ENCODE measurements at places on chromosomes 5 and 9.
A peak's percentile ranks its signal among the peaks of the same experiment; 100 is the strongest.

- no peak for ATAC-seq
Observed at GRCh38 chr9:935348-935965, 41.0 kb upstream of the DMRT3 start.

DNA sequence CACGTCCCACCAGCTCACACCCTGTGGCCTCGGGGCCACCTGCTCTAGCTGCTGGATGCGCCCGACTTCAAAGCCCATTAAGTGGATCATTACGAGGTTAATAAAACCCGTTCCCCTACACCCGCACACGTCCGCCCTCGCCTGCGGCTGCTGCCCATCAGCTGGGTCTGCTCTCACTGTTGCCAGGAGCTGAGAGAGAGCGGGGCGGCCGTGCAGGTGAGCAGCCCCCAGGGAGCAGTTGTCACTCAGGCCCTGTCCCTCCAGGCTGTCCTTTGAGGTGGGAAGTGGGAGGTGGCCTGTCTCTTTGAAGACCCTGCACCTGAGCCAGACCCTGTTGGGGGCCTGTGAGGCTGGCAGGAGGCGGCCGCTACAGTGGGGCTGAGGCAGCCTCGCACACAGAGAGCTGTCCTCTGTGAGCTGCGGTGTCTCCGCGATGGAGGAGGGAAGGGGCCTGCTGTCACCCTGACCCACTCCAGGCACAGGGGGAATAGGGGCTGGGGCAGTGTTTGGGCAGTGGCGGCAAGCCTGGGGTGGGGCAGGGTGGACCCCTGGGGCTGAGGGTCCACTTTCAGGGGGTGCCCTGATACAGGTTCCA lies 12.8 kb upstream of the UNC5A start:
- no peak for ATAC-seq

GRCh38 chr9:128414461-128414860 lies 6.2 kb upstream of the CERCAM start:
- no peak for ATAC-seq

DNA sequence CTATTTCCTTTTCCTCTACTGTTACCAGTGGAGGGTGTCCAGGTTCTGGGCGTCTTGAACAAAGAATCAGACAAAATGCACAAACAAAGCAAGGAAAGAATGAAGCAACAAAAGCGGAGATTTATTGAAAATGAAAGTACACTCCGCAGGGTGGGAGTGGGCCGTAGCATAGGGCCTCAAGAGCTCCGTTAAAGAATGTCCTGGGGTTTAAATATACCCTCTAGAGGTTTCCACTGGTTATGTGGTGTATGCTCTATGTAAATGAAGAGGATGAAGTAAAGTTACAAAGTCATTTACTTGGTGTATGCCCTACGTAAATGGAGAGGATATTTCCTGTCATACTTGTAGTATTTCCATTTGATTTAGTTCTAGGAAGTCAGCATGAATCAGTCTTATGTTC lies 113.5 kb upstream of the MRPS30 start:
- no peak for ATAC-seq

- ATAC-seq: no peak
Observed at GRCh38 chr9:130948266-130948665, 9.2 kb upstream of the FIBCD1 start.

GRCh38 chr5:157464519-157465171 lies 4.6 kb downstream of the NIPAL4 start:
- peak; percentile 94 for ATAC-seq

DNA sequence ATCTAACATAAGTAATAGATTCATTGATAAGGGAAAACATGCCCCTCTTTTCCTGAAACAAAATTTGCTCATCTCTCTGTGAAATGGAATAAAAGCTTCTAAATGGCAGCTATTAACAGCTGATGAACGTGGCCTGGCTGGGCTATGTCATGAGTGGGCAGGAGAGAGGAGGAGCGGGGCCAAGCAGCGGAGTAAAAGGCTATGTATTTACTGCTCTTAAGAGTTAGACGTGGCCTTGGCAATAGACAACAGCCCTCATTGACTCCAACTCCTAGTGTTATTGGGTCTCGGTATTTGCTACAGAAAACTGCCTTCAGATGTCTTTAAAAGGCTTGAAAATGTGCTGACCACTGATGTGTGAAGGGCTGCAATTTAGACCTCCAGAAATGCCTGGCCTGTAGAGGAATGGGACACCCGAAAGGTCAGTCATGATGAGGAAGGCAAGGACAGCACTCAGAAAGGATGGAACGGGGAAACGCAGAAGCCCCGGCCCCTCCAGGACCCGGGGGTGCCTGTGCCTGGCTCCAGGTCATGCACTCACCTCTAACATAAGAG lies 116.8 kb downstream of the PDZD2 start:
- no peak for ATAC-seq

DNA sequence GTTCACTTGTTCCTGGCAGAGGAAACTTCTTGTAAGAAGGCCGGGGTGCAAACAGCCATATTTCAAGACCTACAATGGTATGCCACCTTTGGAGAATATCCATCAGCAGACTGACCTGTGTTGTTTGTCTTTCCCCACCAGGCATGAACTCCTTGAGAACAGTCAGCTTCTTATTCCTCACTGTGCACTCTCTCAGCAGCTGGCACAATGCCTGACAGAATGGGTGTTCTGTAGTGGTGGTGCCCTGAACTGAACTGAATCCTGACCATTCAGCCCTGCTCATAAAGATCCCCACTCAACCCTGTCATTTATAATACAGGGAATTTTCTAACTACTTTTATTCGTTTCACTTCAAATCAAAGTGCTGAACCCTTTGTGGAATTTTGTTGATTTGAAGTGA lies 206.9 kb downstream of the COX7C start:
- ATAC-seq: no peak

DNA sequence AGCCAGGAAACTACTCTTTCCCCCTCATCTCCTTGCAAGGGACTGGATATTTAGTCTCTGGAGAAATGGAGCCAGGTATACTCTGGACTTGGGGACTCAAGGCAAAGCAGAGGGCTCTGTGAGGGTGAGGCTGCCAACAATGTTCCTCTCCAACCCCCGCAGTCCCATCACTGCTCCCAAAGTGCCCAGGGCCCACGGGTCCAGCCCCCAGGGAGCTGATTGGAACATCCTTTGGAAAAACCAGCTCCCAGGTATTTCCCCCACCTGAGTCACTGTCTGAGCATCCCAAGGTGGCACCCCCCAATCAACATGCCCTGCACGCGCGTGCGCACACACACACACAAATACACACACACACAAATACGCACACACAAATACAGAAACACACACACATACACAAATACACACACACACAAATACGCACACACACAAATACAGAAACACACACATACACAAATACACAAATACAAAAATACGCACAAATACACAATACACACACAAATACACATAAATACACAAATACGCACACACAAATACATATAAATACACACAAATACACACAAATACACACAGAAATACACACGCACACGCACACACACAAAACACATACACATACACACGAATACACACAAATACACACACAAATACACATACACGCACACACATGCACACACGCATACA lies 137.4 kb downstream of the DAB2IP start:
- ATAC-seq: no peak

DNA sequence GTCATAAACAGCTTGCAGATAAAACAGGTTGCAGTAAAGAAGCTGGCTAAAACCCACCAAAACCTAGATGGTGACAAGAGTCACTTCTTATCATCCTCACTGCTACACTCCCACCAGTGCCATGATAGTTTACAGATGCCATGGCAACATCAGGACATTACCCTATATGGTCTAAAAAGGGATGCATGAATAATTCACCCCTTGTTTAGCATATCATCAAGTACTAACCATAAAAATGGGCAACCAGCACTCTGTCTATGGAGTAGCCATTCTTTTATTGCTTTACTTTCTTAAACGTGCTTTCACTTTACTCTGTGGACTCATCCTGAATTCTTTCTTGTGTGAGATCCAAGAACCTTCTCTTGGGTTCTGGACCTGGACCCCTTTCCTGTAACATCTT lies 6.7 kb upstream of the SOX30 start:
- ATAC-seq: no peak

DNA sequence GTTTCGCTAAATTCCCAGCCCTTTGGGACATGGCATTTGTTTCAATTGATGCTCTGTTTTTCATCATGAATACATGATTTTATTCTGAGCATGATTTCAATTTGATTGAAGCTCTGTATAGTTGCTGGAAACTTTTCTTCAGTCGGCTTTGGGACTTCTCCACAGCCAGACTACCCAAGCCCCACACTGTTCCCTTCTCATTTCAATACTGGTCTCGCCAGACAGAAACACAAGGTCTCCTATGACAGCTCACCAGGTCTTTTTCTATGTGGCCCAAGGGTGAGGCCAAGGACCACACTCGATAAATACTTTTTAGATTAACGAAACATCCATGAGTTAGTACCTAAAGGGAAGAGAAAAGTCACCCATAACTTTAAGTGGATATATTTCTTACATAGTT lies 132.2 kb downstream of the ARL15 start:
- no peak for ATAC-seq

GRCh38 chr9:99038484-99038820 lies 66.5 kb upstream of the TGFBR1 start:
- no peak for ATAC-seq

GRCh38 chr9:9998491-9999287 lies 614.1 kb downstream of the PTPRD start:
- no peak for ATAC-seq

GRCh38 chr5:73596705-73597328 lies 29.2 kb upstream of the ARHGEF28 start:
- ATAC-seq: no peak

- ATAC-seq: no peak
Observed at GRCh38 chr9:88494983-88495721, 39.8 kb upstream of the NXNL2 start.

DNA sequence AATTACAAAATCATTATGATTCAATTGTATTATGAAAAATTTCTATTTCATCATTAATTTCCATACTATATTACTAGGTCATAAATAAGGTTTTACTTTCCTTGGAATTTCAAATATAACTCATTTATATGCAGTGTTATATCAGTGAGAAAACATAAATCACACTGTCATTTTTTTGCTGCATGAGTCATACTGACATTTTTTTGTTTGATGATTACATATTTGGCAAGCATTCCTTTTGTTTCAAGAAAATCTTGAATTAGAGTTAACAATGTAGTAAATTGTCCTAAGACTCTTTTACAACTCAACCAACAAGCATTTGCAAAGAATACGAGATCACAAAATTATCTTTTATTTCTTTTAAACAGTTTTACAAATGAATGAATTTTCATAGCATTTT lies 298.4 kb upstream of the SEMA6A start:
- ATAC-seq: no peak

DNA sequence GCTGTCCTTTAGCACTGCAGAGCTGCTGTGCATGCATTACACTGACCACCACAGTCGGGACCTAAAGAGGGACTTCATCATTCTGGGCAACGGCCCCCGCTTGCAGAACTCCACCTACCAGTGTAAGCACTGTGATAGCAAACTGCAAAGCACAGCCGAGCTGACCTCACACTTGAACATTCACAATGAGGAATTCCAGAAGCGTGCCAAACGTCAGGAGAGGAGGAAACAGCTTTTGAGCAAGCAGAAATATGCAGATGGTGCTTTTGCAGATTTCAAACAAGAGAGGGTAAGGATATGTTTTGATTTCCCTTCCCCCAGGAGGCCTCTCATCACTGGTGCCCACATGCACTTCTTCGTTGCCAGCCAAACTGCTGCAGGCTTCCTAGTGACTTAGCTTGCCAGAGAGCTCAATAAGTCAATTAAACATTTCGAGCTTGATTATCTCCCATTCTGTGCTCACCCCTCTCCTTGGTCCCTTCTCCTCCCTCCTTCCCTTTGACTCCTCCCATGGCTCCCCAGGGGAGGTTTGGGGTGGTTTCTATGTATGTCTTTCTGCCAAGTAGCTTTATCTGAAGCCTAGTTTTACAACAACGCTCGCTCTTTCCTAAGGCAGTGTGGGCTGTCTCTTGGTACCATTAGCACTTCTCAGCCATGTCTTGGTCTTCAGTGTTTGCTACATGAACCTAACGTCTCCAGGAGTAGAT lies 66.7 kb downstream of the ZNF462 start:
- ATAC-seq: no peak

GRCh38 chr5:28265877-28266276 lies 1227.5 kb upstream of the CDH9 start:
- no peak for ATAC-seq

DNA sequence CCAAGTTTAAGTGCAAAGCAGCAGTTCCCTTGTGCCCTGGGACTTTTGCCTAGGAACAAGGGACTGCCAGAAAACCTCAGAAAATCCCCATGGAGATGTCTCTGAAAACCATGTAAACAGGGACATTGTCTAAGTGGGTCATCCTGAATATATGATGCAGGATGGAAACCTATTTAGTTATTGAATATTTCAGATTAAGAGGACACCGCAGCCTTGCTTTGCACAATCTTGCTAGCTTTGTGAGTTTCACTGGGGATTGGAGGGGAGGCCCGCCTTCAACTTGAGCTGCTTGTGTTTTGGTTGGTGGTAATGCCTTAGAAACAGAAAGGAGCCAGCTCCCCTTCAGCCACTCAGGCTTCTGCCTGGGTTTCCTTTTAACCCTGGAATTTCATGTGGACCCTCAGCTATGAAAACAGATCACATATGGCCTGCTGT lies 112.8 kb downstream of the C9orf152 start:
- ATAC-seq: no peak

GRCh38 chr5:23930985-23931384 lies 423.6 kb downstream of the PRDM9 start:
- ATAC-seq: no peak

DNA sequence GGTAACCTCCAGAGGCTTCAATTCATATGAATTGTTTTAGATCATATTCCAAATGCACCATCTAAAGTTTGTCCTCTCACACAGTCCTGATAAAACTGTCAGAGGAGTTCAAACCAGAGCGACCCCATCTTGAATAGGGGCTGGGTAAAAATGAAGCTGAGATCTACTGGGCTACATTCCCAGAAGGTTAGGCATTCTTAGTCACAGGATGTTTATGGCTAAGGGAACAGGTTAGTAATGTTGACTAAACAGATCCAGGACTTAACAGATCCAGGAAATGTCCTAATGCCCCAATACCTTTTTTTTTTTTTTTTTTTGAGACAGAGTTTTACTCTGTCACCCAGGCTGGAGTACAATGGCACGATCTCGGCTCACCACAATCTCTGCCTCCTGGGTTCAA lies 192.6 kb upstream of the PRDM9 start:
- ATAC-seq: no peak

DNA sequence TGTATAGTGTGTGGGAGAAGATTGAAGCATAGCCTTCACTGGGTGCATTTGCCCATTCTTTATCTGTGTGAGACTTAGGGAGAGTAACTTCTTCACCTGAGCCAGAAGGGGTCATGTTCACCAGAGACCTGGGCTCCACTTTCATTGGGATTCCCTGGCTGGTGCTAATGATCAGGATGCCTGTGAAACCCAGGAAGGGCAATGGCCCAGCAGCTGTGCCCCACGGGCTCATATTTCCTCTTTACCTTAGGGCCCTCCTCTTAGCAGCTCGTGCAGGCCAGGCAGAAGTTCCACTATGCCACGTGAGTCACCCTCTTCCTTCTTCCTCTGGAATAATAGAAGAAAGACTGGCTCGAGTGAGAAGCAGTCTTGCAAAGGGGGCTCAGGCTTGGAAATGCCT lies 5.0 kb downstream of the PPARGC1B start:
- ATAC-seq: no peak

Data from activated CD4-positive, CD25-positive, alpha-beta regulatory T cell treated with anti-CD3 and anti-CD28 coated beads, Interleukin-2, amount 50 U/mL, for 24 hours (primary cell).